ENCODE measurements at places on chromosomes 12 and 14.
A peak's percentile ranks its signal among the peaks of the same experiment; 100 is the strongest.

GRCh38 chr14:50344116-50344775 lies 32.1 kb downstream of the DMAC2L start:
- no peak for DNase-seq

- no peak for DNase-seq
Measured at GRCh38 chr12:56338308-56339157, at the start of gene IL23A. TSS of gene IL23A (plus strand) at chr12:56338884. CDS start at chr12:56339045, 161 bp downstream.

DNA sequence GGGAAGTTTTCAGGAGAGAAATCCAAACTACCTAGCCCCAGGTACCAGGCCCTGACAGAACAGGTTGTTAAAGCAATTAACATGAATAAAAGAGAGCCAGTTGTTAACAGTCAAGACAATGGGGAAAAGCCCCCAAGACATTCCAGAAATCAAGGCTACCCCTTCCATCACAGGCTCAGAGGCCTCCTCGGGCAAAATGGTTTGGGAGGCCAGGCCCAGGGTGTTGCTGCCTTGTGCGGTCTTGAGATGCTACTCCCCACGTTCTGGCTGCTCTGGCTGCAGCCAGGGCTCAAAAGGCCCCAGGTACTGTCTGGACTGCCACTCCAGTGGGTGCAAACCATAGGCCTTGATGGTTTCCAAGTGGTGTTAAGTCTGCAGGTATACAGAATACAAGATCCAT lies 7.0 kb downstream of the CRY1 start:
- DNase-seq = no peak

- DNase-seq = no peak
Measured at GRCh38 chr14:61326847-61327246, 5.5 kb downstream of the PRKCH start.

- no peak for DNase-seq
Measured at GRCh38 chr12:25323581-25323982, 72.9 kb upstream of the KRAS start.

- no peak for DNase-seq
Measured at GRCh38 chr12:44307506-44308168, 471.8 kb downstream of the TMEM117 start.

GRCh38 chr12:122827258-122827657 lies 8.0 kb upstream of the HIP1R start:
- DNase-seq = no peak

DNA sequence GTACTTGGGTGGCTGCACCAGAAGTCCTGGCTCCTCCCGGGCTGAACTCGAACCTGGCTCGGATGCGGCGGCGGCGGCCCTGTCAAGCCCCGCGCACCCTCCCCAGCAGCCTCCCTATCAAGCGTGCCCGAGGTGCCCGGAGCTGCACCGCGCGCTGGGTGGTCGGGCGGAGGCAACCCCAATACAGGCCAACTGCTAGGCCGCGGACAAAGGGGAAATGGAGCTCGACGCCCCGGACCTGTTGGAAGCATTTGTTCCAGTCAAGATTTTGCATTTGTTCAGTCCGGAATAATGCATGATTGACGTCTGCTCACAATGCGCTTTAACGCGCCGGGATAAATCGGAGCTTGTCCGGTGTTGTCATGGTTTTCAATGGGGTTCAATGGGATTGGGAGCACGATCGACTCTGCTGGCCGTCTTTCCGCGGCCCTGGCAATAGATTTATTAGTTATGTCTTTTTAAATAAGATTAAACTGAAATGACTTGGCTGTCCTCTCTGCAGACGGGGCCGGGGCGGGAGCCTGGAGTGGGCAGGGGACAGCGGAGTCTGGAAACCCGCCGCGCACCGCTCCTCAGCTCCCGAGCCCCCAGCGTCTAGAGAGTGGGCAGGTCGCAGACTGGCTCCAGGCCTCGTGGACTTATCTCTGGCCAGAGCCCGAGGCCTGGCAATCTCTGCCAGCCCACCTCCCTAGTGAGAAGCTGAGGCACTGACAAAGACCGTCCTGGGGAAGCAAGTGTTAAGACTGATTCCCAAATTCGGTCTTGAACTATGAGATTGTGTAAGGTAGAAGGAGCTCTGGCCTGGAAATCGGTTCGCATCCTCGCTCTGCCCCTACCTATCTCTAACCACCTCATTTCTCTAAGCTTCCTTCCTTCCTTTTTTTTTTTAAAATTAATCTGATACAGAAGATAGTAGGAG lies 1.7 kb upstream of the NKX2-8 start:
- no peak for DNase-seq

DNA sequence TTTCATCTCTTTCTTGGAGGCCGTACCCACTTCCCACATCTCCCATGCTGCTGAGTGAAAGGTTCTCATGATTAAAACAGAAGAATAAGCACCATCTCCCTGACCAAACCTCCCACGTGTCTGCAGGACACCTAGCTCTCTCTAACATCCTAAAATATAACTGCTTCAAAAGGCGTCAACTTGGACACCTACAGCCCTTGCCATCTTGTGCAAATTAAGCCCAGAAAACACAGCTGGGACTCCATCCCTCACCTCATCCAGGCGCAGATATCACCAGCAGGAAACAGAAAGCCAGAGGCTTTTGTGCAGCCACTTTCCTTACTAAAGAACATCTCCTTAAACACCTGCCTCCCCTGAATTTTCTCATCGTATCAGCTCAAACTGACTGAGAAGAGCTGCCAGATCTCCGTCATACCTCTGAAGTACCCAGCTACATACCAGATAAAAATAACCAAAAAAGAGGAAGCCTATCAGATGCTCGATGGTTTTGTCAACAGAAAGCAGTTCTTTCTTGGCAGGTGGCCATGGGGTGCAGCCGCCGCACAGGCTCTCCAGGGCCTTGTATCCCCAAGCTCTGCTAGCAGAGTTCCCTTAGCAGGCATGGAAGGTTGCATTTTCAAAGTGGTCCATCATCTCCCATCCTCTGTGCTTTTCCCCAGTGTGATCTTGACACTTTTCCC lies 28.8 kb downstream of the MAP3K9 start:
- no peak for DNase-seq

- peak; percentile 99 for DNase-seq
Measured at GRCh38 chr12:132489602-132490266, at the start of gene FBRSL1. TSS of gene FBRSL1 (plus strand) at chr12:132490151.

- DNase-seq = no peak
Measured at GRCh38 chr12:126936181-126936851, 1330.7 kb upstream of the TMEM132C start.

DNA sequence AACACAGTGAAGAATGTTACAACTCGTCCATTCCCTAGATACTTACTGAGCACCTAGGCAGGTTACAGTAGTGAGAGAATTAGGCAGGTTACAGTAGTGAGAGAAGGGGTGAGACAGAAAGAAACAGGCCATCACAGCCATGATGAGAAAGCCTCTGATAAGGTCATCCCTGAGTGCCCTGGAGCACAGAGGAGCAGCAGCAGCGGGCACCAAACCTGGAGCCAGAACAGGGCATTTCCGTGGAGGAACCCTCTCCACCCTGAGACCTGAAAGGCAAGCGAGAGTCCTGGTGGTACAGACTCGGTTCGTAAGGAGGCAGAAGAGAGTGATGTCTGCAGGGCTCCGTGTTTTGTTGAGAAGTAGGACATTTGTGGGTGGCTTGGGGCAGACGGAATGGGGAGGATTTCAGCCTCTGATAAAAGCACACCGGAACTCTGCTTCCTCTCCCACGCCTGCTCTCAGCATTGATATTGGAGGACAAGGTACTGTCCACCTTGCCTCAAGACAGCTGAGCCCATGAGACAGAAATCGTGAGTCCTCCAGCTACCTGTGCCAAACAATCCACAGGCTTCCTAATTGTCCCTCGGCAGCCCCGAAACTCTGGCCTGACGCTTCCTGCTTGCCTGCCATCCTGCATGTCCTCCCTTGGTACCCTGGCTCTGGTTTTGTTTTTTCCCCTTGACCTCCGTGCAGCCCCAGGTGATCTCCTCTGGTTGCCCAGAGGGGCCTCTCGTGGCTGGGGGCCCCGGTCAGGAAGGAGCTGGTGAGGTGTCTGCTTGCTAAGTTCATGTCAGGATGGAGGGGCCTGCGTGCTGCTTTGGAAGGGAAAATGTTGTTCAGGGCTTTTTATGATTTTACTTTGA lies 136.1 kb downstream of the GCH1 start:
- DNase-seq = no peak

DNA sequence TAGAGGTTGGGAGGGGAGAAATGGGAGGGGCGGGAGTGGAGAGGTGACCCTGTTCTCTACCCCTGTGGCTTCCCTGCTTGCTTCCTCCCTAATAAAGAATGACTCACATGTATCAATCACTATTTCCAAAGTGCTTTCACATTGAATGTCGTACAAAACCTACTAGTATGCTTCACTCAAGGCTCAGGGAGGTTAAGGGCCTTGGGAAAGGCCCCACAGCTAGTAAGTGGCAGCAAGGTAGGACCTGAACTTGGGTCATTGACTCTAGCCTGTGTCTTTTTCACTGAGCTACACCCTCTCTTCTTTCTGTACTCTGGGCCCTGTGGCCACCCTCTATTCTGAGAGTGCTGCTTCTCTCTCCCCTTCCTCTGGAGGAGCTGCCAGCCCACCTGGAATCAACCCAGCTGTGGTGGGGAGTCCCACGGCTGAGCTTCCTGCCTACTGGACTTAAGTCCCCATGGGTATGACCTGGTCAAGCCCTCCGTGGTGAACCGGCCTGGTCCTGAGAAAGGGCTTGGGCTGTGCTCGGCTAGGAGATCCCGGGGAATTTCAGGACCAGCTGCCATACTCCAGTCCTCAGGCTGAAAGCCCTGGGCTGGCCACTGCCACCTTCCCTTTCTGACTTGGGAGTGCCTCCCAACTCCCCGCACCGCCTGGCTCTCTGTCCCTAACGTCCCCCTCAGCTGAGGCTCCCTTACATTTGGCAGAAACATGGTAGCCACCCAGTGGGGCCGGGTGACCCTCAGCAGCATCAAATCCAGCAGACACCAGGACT lies 13.0 kb downstream of the SLC48A1 start:
- DNase-seq = no peak

- DNase-seq = peak; percentile 93
Measured at GRCh38 chr14:69152902-69153151, at the start of gene DCAF5. TSS of gene DCAF5 (minus strand) at chr14:69153119. CDS start at chr14:69152978, 141 bp downstream.

- DNase-seq = no peak
Measured at GRCh38 chr12:59733200-59733599, 137.4 kb downstream of the SLC16A7 start.

DNA sequence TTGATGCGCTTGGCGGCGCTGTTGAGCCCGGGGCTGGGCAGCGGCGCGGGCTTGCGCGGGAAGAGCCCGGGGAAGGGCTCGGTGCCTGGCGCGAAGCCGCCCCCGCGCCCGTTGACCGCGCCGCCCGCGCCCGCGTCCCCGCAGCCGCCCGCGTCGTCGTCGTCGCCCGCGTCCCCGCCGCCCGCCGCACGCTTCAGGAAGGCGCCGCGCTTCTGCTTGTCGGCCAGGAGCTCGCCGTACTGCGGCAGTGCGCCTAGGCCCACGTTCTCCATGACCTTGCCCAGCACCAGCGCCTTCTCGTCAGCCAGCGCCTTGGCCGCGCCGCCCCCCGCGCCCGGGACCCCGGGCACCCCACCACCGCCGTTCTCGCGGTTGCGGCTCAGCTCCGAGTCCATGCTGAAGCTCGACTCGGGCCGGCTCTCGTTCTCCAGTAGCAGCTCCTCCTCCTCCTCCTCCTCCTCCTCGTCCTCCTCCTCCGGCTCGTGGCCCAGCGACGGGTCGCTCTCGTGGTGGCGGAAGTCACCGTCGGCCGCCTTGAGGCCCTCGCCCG lies 97.2 kb downstream of the BCL11B start:
- peak; percentile 32 for DNase-seq

- no peak for DNase-seq
Measured at GRCh38 chr14:90922141-90922540, 105.9 kb upstream of the TTC7B start.

GRCh38 chr12:4148418-4149056 lies 125.0 kb upstream of the CCND2 start:
- no peak for DNase-seq

DNA sequence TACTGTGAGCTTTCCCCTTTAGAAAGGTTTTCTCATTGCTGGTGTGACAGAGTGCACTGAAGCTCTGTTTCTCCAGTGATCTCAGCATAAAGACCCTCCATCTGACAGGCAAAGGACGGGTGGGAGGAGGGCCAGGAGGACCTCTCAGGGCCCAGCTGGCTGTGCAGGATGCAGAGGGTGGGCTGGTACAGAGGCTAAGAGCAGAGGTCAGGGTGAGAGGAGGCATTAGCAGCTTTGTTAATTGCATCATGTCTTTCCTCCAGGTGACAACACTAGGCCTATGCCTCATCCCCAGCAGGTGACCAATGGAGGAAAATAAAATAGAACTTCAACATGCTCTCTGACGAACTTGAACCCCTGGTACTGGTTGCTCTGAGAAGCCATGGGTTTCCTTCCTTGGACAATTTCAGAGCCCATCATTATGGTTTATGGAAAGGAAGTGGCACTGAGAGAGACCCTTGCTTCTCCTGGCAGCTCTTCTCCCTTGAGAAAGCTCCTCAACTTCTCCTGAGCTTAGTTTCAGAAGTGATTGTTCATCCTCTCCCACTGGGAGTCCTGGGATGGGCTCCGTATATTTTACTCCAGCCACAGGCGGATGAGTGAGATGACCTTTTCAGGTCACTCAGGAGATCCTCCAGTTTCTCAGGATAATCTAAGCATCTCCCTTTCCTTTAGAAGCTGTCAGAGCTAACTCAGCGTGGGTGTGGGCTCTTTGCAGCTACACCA lies 45.8 kb upstream of the ATP23 start:
- no peak for DNase-seq

- DNase-seq = peak; percentile 76
Measured at GRCh38 chr14:52553002-52553670, 500 bp downstream of the GPR137C start.

- no peak for DNase-seq
Measured at GRCh38 chr14:103539056-103539825, 10.2 kb downstream of the TRMT61A start.

DNA sequence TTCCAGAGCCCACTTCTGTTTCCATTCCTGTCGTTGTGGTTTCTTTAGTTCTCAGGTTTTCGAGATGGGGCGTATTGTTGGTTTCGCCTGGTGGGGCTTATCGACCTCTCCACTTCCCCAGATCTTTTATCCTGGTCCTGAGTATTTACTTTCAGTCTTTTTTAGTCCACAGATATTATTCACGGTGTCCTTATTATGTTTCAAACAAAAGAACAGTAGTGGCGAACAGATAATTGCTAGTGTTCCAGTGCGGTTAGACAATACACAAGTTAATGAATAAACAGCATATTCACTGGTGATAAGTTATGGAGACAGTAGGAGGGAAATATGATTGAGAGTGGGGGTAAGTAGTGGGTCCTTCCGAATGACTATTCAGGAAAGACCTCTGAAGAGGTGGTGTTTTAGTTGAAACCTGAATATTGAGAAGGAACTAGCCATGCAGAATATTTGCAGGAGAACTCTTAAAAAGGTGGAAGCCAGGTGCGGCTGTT lies 668 bp downstream of the TMEM260 start:
- no peak for DNase-seq

Data from ecto neural progenitor cell (in vitro differentiated cells).